Ecto neural progenitor cell (in vitro differentiated cells): ENCODE measurements at places on chromosomes 16 and 17.

GRCh38 chr17:29125651-29126050 is 54.5 kb downstream of the MYO18A start:
- no peak for DNase-seq

GRCh38 chr16:81190667-81191066 is 47.8 kb upstream of the BCO1 start:
- DNase-seq = no peak

GRCh38 chr16:15810411-15810810 is 46.4 kb downstream of the MYH11 start:
- no peak for DNase-seq

DNA sequence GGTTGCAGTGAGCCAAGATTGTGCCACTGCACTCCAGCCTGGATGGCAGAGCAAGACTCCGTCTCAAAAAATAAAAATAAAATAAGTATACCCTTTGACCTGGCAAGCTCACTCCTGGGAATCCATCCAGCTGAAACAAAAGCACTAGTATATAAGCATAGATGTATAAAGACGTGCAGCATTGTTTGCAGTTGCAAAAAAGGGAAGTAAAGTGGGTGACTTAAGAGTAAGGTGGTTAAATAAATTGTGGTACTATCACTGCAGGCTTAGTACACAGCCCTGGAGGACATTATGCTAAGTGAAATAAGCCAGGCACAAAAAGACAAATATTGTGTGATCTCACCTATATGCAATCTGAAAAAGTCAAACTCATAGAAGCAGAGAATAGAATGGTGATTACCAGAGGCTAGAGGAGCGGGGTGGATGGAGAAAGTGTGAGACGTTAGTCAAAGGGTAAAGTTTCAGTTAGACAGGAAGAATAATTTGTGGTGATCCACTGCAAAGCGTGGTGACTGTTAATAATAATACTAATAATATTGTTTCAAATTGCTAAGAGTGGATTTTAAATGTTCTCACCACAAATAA is 113.0 kb downstream of the MYO1D start:
- DNase-seq = no peak

DNA sequence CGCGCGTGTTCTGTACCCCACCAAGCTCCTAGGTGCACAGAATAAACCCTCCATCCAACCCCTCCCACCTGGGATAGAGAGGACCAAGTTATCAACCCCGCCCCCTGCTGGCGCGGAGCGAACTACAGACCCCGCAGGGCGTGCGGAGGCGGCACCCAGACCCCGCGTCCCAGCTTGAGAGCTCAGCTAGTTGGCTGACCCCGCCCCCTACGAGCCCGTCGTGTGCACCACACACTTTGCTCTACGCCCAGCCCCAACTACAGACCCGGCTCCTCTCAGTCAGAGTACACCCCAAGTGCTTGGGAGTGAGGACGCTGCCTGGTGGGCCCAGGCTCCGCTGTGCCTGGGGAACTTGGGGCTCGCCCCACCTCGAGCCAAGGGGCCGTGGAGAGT is 1.5 kb downstream of the GRIN2A start:
- peak; percentile 87 for DNase-seq

DNA sequence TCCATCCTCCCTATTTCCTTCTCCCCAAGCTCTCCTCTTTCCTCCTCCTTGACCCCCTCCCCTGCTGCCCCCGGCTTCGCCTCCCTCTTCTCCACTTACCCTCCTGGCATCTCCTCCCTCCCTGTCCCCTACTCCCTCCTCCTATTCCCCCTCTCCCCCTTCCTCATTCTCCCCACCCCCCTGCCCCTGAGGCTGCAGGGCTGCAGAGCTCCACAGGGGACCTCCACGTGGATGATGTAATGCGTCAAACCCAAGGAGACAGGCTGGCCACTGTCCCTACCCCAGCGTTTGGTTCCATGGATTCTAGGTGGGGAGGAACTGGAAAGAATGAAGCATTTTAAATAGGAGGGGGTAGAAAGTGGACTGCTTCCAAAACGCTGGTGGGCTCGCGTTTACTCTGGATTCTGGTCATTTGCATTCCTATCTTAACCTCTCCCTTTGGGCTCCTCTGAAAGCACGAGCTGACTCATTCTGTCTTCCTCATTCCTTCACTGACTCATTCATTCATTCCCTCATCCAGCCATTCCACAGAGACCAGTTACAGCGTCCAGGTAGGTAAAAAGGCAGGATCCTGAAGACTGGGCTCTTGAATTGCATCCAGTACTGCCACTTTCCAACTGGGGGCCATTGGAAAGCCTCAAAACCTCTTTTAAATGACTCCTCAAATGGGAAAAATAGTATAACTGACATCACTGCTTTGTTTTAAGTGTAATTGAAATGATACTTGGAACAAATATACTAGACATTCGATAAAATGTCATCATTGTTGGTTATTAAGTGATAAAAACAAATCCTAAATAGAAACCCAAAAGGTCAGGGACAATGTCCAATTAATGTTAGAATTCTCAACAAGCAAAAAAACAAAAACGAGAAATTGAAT is 943 bp upstream of the COTL1 start:
- peak; percentile 77 for DNase-seq

GRCh38 chr16:66207883-66208265 is 158.6 kb upstream of the CDH5 start:
- no peak for DNase-seq

GRCh38 chr17:67171560-67171959 is 73.4 kb downstream of the HELZ start:
- no peak for DNase-seq

DNA sequence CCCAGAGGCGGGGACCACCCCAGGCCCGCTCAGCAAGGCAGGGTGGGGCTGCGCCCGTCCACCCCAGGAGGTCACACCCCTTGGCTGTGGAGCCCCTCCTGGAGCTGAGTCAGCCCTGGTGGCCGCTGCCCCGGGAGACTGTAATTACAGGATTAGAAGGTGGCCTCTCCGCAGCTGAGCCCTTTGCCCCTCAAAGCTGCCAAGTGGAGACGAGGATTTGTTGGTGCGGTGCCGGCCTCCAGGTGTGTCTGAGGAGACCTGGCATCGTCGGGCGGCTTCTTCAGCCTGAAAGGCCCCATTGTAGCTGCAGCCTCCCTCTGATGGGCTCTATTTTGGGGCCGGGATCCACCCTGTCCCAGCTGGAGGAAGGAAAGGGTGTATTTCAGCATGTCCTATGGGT is 22.7 kb upstream of the SPNS2 start:
- DNase-seq = no peak

- DNase-seq = no peak
Observed at GRCh38 chr17:30586818-30587595, 109.8 kb downstream of the GOSR1 start.

- no peak for DNase-seq
Observed at GRCh38 chr17:55246583-55246982, 18.2 kb upstream of the HLF start.

- no peak for DNase-seq
Observed at GRCh38 chr17:27649929-27650328, 18.9 kb downstream of the LGALS9 start.

- DNase-seq = no peak
Observed at GRCh38 chr16:85465328-85466303, 147.5 kb upstream of the GSE1 start.

- no peak for DNase-seq
Observed at GRCh38 chr16:75379911-75380847, 53.1 kb downstream of the CFDP1 start.

DNA sequence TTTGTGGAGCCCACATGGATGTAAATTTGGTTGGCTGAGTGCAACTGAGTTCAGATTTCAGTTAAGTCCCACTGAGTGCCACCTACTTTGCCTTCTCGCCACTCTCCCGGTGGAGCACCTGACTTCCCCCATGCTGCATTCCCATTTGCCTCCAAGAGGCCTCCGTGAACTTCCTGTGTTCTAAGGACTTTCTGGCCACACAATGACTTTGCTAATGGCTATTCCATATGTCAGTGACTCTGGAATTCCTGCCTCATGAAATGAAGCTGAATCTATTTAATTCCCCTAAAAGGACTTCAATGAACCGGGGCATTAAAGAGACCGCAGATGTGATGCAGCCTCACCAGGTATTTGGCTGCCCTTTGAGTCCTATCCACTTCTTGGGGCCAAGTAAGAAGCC is 29.9 kb downstream of the ABCC12 start:
- no peak for DNase-seq

GRCh38 chr17:50129728-50130558 is at the start of gene SAMD14:
Gene SAMD14 (minus strand): TSS chr17:50130160. CDS start chr17:50124959, 5,201 bp downstream.
- peak; percentile 86 for DNase-seq

GRCh38 chr16:20899477-20900298 is 470 bp downstream of the DCUN1D3 start:
- no peak for DNase-seq

DNA sequence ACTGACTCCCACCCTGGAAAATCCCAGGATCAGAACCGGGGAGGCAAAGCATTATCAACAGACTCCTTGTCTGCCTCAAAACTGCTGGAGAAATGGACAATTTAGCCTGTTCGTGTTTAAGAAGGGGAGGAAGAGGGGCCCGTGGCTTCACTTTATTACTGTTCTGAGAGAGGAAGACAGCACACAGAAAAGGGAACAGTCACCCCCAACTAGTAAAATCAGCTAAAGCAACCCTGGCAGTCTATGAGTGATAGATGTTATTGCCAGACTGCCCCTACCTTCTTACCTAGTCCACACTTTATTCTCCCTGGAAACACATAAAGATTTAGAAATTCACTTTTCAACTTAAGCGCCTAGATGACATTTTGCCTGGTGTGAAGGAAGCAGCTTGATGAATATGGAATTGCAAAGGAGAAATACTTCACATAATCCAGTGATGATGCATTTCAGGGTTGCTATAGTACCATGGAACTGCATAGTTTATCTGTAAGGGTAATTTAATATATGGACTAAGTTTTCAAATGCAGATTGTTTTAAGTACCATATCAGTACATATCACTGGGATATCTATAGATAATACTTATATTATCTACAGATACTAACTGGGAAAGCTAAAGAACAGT is 36.9 kb upstream of the TRAP1 start:
- no peak for DNase-seq

DNA sequence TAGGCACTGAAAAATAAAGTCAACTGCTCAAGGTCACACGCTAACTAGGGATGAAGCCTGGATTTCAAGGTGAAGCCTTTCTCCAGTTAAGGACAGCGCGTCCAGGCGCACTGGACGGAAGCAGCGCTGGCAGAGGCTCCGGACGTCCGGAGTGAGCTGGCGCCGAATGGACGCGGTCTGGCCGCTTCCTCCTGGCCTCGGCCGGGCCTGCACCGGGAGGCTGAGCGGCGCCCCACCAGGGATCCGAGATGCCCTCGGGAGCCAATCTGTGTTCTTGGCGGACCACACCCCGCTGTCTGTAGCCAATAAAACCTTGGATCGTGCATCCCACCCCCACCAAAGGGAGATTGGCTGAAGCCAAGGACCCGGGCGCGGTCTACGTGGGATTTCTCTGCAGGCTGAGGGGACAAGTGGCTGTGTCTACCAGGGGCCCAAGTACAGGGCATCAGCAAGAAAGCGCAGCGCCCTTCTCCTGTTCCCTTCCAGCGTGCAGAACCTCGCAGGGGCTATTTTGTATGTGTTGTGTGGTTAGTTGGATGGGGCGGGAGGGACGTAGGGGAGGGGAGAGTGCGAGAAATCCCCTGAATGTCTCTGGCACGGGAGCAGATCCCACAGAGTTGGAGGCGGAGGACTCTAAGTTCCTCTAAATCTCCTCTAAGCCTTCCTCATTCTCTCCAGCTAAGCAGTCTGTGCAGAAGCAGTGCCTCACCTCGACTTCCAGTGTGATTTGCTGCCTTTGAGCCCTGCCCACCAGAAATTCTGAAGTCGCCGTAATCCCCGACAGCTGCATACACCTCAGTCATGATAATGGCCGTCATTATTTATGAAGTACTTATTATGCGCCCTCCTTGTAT is 2.5 kb upstream of the AKAP10 start:
- peak; percentile 93 for DNase-seq

- DNase-seq = no peak
Observed at GRCh38 chr17:7184091-7184488, 4.9 kb upstream of the ASGR1 start.

GRCh38 chr17:69712801-69713311 is 298.4 kb downstream of the MAP2K6 start:
- DNase-seq = no peak

- no peak for DNase-seq
Observed at GRCh38 chr17:40352237-40352778, 12.2 kb downstream of the GJD3 start.

DNA sequence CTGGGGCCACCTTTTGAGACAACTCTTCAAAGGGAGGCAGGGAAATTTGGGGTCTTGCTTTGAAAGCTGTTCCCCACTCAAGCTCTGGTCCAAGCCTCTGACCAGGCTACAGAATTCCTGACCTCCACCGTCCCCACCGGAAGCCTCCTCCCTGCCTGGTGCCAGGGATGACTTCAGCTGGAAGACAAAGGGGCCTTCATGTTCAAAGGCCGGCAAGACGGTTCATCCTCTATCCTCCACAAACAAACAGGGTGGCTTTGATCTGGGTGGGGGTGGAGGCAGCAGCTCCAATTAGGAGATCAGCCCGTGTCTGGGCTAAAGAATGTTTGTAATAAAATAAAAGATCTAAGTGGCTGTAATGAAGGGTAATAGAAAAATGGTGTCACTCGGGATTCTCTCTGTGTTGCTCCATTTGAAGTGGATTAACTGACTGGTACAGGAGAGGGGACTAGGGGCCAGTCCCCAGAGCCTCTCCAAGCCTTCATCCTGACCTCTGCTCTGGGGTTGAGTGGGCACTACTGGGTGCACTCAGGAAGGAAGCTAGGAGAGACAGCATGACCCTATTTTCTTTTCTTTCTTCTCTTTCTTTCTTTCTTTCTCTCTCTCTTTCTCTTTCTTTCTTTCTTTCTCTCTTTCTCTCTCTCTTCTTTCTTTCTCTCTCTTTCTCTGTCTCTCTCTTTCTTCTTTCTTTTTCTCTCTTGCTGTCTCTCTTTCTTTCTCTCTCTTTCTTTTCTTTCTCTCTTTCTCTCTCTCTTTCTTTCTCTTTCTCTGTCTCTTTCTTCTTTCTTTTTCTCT is 27.5 kb upstream of the NKD1 start:
- peak; percentile 42 for DNase-seq

DNA sequence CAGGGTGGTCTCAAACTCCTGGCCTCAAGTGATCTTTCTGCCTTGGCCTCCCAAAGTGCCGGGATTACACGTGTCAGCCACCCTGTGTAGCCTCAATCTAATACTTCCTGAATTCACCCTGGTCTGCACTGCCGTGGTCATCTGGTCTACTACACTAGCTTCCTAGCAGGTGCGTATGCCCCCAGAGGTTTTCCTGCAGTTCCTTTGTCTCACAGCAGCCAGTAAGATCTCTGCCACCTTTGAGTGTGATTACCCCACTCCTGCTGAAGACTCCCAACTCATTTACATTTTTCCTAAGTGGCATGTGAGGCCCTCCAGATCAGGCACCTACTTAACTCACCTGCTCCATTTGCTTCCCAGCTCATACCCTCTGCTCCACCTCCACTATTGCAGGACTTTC is 5.1 kb upstream of the DDX19A start:
- DNase-seq = no peak

- no peak for DNase-seq
Observed at GRCh38 chr16:75385507-75386152, 47.7 kb downstream of the CFDP1 start.

- DNase-seq = no peak
Observed at GRCh38 chr16:8853611-8854010, 15.2 kb downstream of the CARHSP1 start.

GRCh38 chr17:77611791-77612502 is 346.6 kb upstream of the TNRC6C start:
- DNase-seq = no peak

- no peak for DNase-seq
Observed at GRCh38 chr17:75704963-75705875, 16.0 kb upstream of the ITGB4 start.

GRCh38 chr17:62093188-62094155 is 28.4 kb upstream of the MED13 start:
- no peak for DNase-seq

- DNase-seq = no peak
Observed at GRCh38 chr16:12767897-12768296, 35.8 kb downstream of the CPPED1 start.
